ENCODE measurements at places on chromosomes 16 and 17.

- DNase-seq, result no peak
These were observed 23.5 kb downstream of the UBALD1 start for GRCh38 chr16:4591191-4591590.

- DNase-seq, result no peak
These were observed 130.8 kb downstream of the TMEM132E start for GRCh38 chr17:34710226-34710625.

DNA sequence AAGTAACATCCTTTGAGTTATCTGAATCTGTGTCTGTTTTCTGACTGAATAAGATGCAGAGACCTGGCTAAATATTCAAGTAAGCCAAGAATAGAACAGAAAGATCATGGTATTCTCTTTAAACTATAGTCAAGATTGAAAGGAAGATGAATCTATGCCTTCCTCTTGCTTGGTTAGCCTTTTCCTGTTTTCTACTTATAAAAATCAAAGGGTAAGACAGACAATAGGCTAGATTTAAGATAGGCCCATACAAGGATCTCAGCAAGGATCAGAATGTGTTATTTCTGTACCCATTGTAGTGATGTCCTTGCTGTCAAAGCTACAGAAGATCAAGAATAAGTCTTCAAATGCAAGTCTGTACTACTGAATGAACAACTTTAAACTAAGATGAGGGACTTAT, 7.0 kb upstream of the CDR2 start:
- no peak for DNase-seq

- no peak for DNase-seq
These were observed 43.1 kb downstream of the CDH8 start for GRCh38 chr16:61993108-61993507.

DNA sequence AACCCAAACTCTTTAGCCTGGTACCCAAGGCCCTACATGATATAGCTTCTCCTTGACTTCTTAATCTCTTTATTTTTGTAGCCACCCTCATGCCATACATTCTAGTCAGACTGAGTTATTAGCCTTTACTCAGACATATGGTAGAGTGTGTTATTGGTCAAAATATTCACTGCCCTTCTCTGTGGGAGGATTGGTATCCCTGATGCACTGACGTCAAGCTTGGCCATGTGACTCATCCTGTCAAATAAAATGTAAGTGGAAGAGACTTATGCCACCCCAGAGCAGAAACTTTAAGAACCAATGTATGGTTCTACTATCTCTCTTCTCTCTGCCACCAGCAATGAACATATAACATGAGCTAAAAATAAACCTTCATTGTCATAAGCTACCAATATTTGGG, 12.2 kb upstream of the BEAN1 start:
- no peak for DNase-seq

DNA sequence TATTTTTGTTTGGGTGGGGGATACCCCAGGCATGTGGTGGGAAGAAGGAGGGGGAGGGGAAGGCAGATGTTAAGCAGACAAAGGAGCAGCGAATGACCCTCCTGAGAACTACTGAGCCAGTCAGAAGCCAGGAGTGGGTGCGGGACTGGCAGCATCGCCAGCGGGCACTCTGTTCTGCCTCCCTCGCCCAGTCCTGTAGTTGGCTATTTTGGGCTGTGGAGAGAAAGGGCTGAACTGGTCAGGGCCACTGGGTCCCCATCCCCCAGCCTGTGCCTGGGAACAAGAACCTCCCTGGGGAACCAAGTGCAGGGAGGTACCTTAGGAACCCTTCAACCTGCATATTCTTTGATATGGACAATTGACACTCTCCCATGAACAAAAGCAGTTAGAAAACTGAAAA, 6.4 kb downstream of the LRRC3C start:
- DNase-seq, result no peak

DNA sequence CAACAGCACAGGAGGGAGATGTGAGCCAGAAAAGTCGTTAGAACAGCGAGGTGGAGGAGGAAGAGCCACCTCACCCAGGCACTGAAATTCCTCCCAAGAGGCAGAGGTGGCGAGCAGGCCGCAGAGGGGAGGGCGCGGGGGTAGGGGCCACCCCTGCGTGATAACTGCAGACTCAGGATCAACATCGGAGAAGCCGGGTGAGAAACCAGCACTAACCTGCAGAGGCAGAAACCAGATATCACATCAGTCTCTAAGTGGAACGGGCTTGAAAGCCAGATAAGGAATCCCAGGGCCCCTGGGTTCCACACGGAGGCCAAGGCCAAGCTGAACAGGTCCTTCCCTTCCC, 39.4 kb upstream of the ZC3H18 start:
- no peak for DNase-seq

GRCh38 chr16:7378024-7378695, 45.5 kb downstream of the RBFOX1 start:
- DNase-seq, result no peak

- DNase-seq, result no peak
These were observed 12.8 kb downstream of the CAVIN1 start for GRCh38 chr17:42410319-42410685.

Data from urothelium cell line (cell line).